ENCODE measurements at places on chromosomes 7 and 10. TPM values are rescaled to one million over a fixed set of nuclear protein-coding genes. Genes with fewer than 3 reads are reported as not detected.

Gene GET4
- 44.8 TPM for total RNA-seq

Gene HIPK2
- total RNA-seq = 153 TPM

Gene PNLIPRP3
- not detected for total RNA-seq

- H3K36me3 ChIP-seq = no peaks in the 10 kb centered on the region
- no peaks in the 10 kb centered on the region for H3K27me3 ChIP-seq
- no peak overlapping the region for H3K4me3 ChIP-seq
Measured at GRCh38 chr7:31699050-31699449, 12.0 kb downstream of the PPP1R17 start.

DNA sequence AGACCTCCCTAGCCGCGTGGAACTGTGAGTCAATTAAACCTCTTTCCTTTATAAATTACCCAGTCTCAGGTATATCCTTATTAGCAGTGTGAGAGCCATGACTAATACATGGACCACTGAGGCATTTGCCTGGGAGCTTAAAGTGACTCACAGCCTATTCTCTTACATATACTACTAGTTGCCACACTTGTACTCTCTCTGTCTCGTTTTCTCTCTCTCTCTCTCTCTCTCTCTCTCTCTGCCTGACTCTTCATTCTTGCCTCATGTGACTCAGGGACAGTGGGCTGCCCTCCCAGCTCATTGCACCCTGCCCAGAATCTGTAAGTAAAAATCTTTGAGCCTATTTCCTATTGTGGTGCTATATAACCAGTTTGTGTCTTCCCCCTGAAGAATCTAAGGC, 238.5 kb upstream of the MAGI2 start:
- no peak overlapping the region for H3K27ac ChIP-seq
- H3K36me3 ChIP-seq = no peaks in the 10 kb centered on the region
- no peaks in the 10 kb centered on the region for H3K27me3 ChIP-seq
- H3K4me3 ChIP-seq = no peak overlapping the region

DNA sequence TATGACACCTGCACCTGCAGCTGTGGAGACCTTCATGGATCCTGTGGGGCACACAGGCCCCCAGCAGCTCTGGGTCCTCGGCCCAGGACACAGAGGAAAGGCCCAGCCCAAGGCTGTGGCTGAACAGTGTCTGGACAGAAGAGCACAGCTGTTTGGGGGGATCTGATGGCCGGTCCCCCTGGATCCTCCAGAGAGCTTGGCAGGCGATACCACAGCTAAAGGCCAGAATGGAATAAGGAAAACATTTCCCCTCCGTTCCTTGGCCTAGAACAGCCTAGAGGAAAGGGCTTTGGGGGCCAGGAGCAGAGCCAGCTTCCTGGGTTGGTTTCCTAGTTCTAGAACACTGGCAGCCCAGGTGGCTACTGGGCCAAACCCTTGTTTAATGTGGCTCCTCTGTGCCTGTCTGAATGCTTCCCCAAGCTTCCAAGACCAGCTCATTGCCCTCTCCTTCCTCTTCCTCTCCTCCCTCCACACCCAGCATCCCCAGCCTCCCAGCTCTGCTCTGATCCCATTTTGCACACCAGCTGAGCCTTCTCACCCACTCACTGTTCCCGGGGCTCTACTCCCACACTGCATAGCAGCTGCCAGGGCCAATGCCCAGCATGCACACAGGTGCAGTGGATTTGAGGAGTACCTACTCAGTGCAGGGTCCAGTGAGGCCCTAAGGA, 46.9 kb downstream of the GPAM start:
- no peak overlapping the region for H3K4me3 ChIP-seq
- no peaks in the 10 kb centered on the region for H3K36me3 ChIP-seq
- H3K27me3 ChIP-seq = peaks cover 3% of the 10 kb centered on the region
- DNase-seq = no peak
- H3K4me1 ChIP-seq = no peaks in the 10 kb centered on the region

- H3K4me3 ChIP-seq = no peak overlapping the region
- H3K4me1 ChIP-seq = no peaks in the 10 kb centered on the region
- no peaks in the 10 kb centered on the region for H3K36me3 ChIP-seq
- no peak overlapping the region for H3K27ac ChIP-seq
Measured at GRCh38 chr7:100629117-100629716, 12.1 kb downstream of the TFR2 start.

DNA sequence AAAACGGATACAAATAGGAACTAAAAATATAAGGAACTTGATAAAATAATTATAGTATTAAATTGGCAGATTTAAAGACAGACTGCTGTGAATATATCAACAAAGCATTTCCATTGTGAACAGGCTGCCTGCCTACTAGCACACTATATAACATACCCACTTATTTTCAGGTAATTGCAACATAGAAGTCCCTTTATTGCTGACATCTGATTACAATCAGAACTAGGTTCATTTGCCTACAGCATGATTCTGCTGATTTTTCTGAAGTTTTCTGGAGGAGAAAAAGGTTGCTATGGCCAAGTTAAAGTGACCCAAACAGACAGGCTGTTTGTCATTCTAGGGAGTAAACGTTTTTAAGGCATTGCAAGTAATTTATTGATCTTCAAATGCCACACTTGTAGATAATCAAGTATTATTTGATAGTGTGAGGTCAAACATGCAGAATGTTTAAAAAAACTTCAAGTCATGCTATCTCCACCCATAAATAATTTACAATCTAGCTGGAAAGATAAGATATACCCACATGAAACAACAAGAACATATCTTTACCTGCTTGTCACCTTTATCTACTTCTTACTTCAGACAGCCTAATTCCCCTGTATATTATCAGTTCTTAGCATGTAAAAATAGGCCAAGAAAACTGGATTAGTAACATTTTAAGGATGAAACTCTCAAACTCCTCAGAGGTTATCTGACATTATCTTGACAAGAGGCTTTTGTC, 40.5 kb downstream of the MTPN start:
- no peak overlapping the region for H3K27ac ChIP-seq
- no peaks in the 10 kb centered on the region for H3K27me3 ChIP-seq
- H3K4me1 ChIP-seq = no peaks in the 10 kb centered on the region
- no peak overlapping the region for H3K4me3 ChIP-seq
- no peaks in the 10 kb centered on the region for H3K36me3 ChIP-seq

All from kidney (tissue), 22 donors.